A549 treated with dexamethasone at 1 μM for 4 hours (cell line): ENCODE measurements at places on chromosomes 12 and 14. TPM values are rescaled to one million over a fixed set of nuclear protein-coding genes. Genes with fewer than 3 reads are reported as not detected.

The RNASE7 gene
- total RNA-seq: not detected in 5 replicates

The IKBIP gene
- 65.6 to 68.3 TPM (median 66.8 TPM) in 5 replicates for total RNA-seq

The HPD gene
- 1.4 to 2.7 TPM (median 2.2 TPM) in 5 replicates for total RNA-seq

The JAG2 gene
- 13.3 to 26.5 TPM (median 24.7 TPM) in 5 replicates for total RNA-seq

The TSHR gene
- total RNA-seq: not detected in 5 replicates

The MGST1 gene
- 714 to 803 TPM (median 770 TPM) in 5 replicates for total RNA-seq

The TSPAN8 gene
- total RNA-seq: 0.11 to 0.22 TPM (median 0.16 TPM) in 3 of 5 replicates, not detected in the others

The EMP1 gene
- total RNA-seq: 163 to 216 TPM (median 208 TPM) in 5 replicates

The MYO1H gene
- total RNA-seq: not detected in 5 replicates
